ENCODE measurements at places on chromosomes 13 and 19.

DNA sequence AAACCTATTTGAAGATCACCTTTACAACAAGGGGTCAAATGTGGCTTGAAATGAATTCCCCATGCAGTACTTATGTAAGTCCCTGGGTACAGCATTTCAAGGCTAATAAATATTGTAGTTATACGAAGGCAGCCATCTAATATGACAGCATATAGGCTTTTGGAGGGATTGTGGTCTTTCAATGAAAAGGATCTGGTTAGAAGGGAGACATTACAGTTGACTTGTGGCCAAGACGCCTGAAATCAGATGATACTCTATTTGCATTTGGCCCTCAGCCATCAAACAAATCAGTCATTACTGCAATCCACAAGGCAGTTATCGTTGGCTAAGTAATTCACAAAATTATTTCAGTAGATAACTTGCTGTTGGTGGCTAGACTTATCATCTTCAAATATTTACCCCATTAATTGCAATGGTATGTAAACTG is 242.7 kb downstream of the DCLK1 start:
- peak; percentile 15 for DNase-seq

DNA sequence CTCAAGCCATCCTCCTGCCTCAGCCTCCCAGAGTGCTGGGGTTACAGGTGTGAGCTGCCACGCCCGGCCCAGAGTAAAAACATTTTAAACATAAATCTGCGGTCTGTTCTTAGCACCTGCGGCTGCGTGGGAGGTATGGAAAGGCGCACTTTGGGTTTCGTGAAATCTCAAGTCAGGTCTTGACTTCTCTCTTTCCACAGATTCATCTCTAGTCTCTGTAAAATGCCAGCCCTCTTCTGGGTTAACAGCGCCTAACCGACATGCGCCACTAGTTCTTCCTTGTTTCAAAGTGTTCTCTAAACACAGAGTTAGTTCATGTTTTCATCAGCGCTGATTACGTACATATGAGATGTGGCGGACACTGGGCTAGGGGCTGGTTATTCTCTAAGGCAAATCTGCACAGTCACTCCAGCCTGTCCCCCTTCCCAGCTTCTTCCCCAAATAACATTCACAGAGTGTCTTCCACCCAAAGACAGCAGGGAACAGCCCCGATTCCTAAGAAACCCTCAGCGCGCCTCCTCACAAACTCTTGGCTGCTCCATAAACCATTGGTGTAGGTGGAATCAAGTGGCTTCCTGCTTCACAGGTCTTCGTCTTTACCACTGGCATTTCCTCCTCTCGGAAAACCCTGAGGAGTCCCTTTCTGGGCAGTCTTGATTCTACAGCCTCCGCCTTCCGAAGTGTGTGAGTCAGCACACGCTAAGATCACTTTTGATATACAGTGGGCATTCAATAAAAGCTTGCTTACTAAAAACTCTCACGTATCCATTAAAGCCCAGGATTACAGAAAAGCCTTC is 1.4 kb downstream of the PARP4 start:
- DNase-seq = no peak

GRCh38 chr13:33352526-33352925 is 67.0 kb upstream of the STARD13 start:
- peak; percentile 4 for DNase-seq

DNA sequence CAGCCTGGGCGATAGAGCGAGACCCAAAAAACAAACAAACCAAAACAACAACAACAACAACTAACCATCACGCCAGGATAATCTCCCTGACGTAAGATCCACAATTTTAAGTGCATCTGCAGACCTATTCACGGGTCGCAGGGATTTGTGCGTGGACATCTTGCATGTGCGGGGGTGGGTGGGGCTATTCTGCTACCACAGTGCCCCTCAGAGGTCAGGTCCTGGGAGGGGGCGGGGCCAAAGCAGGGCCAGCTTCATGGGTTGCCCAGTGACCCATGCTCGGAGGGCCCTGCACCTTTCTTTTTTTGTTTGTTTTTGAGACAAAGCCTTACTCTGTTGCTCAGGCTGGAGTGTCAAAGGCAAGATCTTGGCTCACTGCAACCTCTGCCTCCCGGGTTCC is 2.6 kb upstream of the CDC42EP5 start:
- no peak for DNase-seq

DNA sequence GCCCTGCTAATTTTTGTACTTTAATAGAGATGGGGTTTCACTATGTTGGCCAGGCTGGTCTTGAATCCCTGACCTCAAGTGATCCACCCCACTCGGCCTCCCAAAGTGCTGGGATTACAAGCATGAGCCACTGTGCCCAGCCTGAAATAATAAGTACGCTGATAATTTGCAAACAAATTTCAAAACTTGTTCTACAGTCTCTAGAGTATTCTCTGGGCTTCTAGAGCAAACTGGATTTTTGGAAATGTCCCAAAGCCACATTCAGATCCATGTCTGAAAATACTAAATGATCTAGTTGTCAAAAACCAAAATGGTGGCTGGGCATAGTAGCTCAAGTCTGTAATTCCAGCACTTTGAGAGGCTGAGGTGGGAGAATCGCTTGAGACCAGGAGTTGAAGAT is 39.9 kb upstream of the PSPC1 start:
- DNase-seq = no peak

DNA sequence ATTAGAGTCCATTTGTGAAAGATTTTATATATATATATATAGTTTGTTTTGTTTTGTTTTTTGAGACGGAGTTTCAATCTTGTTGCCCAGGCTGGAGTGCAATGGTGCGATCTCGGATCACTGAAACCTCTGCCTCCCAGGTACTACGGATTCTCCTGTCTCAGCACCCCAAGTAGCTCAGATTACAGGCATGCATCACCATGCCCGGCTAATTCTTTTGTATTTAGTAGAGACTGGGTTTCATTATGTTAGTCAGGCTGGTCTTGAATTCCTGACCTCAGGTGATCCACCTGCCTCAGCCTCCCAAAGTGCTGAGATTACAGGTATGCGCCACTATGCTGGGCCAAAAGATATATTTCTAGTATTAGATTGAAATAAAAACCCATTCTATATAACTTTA is 4.0 kb upstream of the ZNF701 start:
- DNase-seq = no peak

DNA sequence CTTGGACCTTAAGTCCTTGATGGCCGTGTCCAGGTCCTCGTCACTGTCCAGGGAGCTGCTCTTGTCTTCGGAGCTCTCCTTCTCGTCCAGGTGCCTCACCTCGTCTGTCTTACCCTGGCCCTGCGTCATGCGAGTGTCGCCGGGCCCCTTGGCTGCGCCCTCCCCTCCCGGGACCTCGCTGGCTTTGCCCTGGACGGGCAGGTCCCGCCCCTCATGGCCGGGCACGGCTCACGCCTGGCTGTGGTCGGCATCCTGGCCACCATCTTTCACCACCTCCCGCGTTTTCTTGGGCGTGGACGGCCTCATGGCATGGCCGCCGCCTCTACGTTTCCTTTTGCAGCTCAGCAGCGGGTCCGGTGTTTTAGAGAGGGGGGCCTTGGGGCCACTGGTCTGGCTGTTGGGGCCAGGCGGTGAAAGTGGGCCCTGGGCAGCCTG is 14.8 kb downstream of the RB1 start:
- no peak for DNase-seq

- DNase-seq = no peak
These were observed 6.9 kb upstream of the EMP3 start for GRCh38 chr19:48318286-48318987.

DNA sequence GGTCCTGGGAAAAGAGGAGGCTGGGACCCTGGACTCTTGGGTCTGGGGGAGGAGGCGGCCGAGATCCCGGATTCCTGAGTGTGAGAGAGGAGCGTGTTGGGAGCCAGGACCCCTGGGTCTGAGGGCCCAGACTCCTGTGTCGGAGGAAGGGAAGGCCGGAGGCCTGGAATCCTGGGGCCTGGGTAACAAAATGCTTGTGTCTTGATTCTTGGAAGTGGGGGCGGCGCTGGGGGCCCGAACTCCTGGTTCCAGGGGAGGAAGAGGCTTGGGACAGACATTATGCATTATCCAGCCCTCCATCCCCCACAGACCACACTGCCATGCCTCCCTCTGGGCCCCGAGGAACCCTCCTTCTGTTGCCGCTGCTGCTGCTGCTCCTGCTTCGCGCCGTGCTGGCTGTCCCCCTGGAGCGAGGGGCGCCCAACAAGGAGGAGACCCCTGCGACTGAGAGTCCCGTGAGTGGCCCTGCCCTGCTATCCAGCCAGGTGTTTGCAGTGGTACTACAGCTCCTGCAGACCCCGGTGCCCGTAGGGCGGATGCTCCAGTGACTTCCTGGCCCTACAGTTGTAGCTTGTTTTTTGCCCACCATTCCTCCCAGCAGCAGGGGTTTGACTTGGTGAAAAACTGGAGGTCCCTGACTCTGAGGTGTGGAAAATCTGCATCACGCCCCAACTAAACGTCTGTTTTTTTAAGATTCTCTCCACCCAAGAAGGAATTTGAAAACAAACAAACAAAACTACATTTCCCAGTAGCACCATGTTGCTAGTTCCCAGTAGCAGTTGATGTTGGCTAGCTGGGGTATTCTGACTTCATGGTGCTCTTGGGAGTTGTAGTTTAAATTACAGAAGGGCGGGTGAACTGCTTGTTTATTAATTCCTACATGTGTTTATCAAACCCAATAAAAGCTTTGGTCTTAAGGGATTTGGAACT is 630 bp downstream of the NUCB1 start:
- no peak for DNase-seq

DNA sequence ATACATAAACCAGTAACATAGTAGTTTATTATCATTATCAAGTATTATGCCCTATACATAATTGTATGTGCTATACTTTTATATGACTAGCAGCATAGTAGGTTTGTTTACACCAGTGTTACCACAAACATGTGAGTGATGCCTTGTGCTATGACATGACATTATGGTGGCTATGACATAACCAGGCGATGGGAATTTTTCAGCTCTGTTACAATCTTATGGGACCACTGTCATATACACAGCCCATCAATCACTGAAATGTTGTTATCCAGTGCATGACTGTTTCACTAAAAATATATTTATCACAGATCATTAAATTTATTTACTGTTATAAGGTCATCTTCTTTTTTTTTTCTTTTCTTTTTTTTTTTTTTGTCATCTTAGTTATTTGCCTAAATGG is 674.5 kb downstream of the PCDH17 start:
- DNase-seq = no peak

GRCh38 chr13:102311901-102312300 is 89.9 kb downstream of the FGF14 start:
- DNase-seq = no peak

DNA sequence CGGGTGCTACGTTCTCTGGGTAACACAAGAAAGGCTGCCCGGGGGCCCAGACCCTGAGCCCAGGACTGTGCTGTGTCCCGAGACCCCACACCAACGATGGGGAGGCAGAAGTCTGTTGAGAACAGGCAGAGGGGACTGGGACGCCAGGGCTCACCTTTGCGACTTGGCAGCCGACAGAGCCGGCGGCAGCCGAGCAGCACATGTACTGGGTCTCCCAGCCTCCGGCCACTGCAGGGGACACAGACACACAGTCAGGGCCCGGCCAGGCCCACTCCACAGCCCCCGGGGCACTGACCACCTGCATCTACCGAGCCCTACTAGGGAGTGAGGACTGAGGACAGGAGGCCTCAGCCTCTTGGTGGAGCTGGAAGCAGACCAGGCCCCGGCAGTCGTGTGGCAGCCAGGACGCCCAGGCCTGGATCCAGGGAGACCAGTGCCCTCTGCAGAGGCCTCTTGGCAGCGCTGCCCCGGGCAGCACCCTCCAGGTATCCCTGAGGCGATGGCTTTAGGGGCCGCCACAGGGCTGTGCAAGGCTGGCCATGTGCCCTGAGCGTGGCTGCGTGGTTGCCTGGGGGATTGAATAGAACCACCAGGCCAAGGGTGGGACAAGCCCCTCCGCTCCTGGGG is 5.6 kb upstream of the ATP8B3 start:
- no peak for DNase-seq

GRCh38 chr13:76210262-76210661 is 574.1 kb downstream of the LMO7 start:
- no peak for DNase-seq

GRCh38 chr19:49415102-49415809 is 8.0 kb downstream of the PTH2 start:
- no peak for DNase-seq

GRCh38 chr19:48991873-48992580 is 1.1 kb downstream of the GYS1 start:
- DNase-seq = no peak

DNA sequence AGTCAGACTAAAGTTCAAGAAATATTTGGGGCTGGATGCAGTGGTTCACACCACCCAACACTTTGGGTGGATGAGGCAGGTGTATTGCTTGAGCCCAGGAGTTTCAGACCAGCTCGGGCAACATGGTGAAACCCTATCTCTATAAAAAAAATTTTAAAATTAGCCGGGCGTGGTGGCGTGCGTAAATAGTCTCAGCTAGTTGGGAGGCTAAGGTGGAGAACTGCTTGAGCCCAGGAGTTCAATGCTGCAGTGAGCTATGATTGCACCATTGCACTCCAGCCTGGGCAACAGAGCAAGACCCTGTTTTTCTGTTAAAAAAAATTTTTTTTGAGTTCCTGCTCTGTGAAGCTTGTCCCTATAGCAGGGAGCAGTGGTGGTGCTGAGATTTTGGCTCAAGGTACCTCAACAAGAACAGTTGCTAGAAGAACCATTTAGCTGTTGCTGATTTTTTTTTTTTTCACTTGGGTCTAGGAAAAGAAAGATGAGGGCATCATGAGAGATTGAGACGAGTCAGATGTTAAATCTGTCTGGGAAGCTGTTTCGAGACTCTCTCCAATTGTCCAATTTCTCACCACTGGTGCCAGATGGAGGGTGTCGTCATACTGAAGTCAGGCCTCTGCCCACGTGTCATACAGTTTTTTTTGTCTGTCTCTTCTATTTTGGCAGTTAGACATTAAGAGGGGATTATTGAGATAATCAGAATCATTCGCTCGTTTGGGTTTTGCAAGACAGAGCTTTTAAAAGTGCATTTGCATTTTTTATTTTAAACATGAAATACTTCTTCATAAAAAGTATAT is 3.7 kb downstream of the SLC25A42 start:
- DNase-seq = no peak

- no peak for DNase-seq
These were observed 124.1 kb downstream of the CRYL1 start for GRCh38 chr13:20401531-20401930.

- DNase-seq = no peak
These were observed 1.9 kb upstream of the FAM174C start for GRCh38 chr19:1273263-1274041.

GRCh38 chr13:36917311-36917710 is 2.7 kb downstream of the SMAD9 start:
- DNase-seq = no peak

DNA sequence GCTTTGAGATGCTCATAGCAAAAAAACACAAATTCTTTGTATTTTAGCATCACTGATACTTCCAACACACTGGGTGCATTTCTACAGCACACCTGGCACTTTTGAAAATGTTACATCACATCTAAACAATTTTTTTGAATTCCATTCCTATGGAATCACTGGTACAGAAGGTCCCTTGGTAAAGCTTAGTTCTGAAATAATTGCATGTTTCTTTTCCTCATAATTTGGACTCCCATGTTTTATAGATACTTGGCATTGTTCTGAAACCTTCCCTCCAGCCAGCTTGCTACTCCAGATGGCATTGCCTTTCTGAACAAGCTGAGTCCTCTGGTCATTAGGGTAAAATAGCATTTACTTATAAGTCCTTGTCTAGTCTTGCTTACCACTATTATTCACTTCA is 481.3 kb upstream of the GPC6 start:
- DNase-seq = no peak

- no peak for DNase-seq
These were observed 17.6 kb downstream of the TMEM38A start for GRCh38 chr19:16678498-16678897.

GRCh38 chr19:46862974-46863632 is 2.3 kb downstream of the ARHGAP35 start:
- DNase-seq = no peak
